ENCODE measurements at places on chromosomes 1 and 21.

GRCh38 chr1:60596791-60597750 is 485.3 kb upstream of the NFIA start:
- DNase-seq: no peak

GRCh38 chr1:200960948-200961340 is 62.6 kb downstream of the KIF21B start:
- DNase-seq: peak; percentile 15

DNA sequence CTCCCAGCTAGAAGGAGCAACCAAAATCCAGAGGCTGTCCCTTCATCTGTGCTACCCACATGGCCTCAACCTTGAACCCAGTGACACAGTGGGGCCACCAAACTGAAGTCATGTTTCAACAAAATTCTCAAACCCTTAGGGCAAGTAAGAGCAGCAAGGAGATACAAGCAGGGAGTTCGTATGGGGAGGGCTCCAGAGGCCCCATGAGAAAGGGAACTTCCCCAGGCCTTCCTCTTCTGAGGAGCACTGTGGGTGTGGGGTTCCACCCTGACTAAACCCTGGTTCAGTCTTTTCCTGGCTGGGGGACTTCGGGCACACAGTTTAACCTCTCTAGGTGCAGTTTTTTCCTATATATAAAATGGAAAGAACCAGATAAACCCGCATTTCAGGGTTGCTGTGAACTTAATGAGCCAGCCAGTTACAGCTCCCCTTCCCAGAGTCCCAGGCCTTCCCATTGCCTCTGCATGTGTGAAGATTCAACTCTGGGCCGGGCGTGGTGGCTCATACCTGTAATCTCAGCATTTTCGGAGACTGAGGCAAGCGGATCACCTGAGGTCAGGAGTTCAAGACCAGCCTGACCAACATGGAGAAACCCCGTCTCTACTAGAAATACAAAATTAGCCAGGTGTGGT is 8.0 kb upstream of the THEMIS2 start:
- no peak for DNase-seq

DNA sequence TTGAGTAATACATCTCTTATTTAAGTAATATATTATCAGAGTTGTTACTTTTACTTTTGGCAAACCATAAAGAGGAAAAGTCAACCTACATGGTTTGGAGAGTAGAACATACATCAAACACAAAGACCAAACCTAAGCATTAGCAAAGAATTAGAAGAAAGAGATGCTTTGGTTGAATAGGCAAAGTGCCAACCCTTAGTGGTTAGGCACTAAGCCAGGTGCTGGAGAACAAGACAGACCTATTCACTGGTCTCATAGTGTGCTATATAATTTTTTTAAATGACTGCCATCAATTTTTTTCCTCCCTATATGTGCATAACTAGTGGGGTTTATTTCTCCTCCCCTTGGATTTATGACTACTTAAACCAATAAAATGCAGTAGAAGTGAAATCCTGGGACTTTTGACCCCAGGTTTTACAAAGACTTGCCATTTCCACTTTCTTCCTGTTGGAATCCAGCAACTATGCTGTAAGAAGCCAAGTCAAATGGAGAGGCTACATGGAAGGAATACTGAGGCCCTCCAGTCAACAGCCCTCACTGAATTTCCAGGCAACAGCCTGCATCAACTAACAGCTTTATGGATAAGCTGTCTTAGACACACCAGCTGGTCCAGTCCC is 69.8 kb upstream of the HAO2 start:
- DNase-seq: no peak

DNA sequence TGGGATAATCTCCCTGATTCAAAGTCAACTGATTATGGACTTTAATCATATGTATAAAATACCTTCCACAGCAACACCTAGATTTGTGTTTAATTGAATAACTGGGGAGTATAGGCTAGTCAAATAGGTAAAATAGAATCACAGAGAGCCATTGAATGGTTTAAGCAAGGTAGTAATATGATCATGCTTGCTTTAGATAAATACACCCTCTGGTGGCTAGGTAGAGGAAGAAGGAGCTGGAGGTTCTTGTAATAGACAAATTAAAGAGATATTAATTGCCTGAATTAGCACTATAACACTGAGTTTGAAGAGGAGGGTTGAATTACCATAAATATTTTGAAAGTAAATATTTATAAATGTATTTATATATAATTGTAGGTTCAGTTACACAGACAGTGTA is 40.3 kb downstream of the DIRAS3 start:
- DNase-seq: peak; percentile 41
